Heart right ventricle (tissue), 16 donors: ENCODE measurements at places on chromosomes 11 and 22. TPM values are rescaled to one million over a fixed set of nuclear protein-coding genes. Genes with fewer than 3 reads are reported as not detected.

DNA sequence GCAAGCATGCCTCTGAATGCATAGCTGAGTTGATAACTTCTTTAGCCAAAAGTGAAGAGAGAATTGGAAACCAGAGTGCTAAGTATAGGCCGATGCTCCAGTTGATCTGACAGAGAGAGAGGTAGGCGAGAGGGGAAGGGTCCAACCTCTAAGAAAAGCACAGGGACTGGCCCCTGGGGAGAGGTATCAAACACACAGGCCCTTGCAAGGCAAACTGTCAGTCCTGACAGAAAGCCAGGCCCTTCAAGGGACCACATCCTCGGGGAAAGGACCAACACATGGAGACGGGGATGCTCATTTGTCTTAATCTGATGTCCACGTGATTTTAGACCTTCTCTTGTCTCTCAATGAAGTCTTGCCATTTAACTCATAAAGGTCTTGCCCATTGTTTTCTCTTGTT is 43.9 kb upstream of the SPATA19 start:
- no peak for DNase-seq

- DNase-seq = peak; percentile 34
Observed at GRCh38 chr22:41799486-41800347, 762 bp upstream of the CCDC134 start.

DNA sequence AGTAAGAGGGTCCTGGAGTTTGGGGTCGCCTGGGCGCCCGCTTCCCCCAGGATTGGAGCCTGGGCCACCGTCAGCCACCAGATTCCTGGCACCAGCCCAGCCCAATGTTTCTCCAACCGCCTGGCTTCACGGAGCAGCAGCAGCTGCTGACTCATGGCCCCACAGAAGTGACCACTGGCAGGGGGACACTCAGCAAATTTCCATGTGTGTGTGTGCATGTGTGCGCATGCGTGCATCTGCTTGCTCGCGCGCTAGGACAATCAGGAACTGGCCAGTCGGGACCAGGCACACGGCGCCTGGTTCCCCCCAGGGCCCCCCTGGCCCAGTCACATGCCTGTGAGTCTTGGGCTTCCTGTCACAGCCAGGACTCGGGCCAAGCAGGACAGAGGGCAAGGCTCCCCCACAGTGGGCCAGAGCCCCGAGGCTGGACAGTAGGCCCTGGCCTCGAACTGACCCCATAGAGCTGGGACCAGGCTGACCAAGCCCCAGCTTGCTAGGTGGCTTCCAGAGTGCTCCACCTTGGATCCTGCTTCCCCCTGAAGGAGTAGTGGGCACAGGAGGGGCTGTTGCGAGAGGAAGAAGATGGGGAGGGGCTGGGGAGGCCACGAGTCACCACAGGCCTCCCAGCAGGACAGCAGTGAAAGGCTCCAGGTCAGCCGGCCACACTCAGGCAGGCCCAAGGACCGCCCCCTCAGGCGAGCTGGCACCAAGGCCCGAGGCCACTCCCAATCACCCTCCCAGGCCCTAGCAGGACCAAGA is 3.2 kb downstream of the CTSD start:
- peak; percentile 89 for DNase-seq

- no peak for DNase-seq
Observed at GRCh38 chr11:118696673-118697226, 17.3 kb upstream of the TREH start.

GRCh38 chr11:90468923-90469322 is 246.1 kb upstream of the CHORDC1 start:
- no peak for DNase-seq

DNA sequence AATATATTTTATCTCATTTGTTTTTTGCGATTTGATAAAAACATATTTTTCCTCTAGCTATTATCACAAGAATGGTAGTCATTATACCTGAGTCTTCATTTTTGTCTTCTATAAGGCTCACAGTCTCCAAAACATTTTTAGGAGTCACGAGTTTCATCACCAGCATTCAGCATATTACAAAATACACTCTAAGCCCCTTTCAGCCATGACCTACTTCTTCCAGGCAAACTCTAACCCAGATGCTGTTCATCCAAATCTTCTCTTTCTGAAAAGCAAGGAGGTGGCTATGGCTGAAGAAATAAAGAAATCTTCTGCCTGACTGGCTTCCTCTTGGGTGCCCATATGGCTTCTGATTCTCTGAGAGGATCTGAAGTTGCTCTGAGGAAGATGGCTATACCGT is 35.7 kb upstream of the USP47 start:
- DNase-seq = no peak

- DNase-seq = peak; percentile 37
Observed at GRCh38 chr22:26671317-26672059, 14.1 kb downstream of the MIAT start.

DNA sequence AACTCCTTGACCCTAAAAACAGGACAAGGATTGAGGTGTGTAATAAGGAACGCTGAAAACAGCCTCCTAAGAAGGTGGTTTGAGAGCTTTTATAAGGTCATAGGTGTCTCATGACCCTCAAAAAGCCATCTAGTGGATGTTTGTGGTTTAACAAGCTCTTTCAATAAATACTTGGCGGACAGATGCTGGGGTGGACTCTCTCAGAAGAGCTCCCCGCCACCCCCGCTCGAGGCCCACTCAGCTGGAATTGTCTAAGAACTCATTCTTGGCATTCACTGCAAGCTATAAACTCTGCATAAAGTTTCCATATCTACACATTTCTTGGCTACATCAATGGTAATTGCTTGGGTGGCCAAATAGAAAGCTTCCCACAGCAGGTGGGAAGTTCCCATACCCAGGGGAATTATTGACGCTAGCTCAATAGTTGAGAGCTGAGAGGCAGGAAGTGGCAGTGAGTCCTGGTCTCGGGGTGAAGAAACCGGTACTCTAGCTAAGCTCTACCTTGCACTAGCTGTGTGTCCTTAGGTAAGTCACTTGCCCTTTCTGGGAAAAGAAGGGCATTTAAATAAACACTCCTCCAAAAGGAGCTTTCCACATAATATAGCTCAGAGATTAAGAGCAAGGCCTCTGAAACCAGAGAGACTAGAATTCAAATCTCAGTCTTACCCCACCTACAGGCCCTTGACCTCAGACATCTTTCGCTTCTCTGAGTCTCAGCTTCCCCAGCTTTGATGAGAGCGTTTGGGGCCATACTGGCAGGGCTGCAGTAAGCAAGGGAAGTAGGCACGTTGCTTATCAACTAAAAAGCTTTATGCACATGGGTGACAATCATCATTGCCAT is 6.4 kb downstream of the MS4A15 start:
- no peak for DNase-seq

GRCh38 chr11:126317756-126318573 is 14.1 kb downstream of the DCPS start:
- DNase-seq = peak; percentile 74

DNA sequence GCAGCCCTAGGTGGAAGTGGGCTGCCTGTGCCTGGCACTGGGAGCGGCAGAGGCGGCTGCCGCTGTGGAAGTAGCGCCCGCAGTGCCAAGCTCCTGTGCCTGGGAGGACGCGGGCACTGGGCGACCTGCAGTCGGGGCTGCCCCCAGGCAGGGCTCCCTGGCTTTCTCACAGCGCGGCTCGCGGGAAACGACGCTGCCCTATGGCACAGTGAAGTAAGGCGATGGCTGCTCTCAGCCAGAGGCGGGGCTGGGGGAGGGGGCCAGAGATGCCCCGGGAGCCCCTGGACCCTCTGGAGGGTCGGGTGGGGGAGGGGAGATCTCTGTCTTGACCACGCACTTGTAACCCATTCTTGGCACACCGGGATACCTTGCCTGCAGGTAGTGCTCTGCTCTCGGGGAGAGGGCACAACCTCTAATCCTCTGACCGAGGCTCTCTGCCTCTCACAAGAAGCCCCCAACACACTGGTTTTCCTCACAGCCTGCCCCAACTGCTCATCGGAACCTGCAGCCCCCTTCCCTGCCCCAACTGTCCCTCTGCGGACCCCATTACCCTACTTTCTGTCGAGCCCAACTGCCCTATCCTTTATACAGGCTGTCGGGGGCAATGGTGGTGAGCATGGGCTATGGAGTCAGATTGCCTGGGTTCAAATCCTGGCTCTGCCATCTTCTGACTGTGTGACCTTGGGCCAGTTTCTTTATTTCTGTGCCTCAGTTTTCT is 32.2 kb upstream of the TRIM29 start:
- DNase-seq = no peak

- DNase-seq = no peak
Observed at GRCh38 chr22:29748248-29748893, 18.4 kb downstream of the ZMAT5 start.

DNA sequence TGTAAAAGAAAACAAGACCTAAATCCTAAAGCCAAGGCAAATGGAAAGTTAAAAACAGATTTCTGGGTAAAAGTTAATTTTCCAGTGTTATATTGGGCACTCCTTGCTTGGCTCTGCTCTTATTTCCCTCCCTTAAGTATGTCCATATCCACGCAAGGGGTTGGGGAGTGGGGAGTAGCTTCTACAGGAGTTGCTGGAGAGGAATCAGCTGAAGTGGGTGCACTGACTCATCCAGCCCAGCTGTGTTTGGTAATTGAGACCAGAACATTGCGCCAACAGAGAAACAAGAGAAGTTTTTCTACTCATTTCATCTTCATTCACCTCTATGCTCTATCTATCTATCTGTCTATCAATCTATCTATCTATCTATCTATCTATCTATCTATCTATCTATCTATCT is 298.4 kb upstream of the PDGFD start:
- DNase-seq = no peak

DNA sequence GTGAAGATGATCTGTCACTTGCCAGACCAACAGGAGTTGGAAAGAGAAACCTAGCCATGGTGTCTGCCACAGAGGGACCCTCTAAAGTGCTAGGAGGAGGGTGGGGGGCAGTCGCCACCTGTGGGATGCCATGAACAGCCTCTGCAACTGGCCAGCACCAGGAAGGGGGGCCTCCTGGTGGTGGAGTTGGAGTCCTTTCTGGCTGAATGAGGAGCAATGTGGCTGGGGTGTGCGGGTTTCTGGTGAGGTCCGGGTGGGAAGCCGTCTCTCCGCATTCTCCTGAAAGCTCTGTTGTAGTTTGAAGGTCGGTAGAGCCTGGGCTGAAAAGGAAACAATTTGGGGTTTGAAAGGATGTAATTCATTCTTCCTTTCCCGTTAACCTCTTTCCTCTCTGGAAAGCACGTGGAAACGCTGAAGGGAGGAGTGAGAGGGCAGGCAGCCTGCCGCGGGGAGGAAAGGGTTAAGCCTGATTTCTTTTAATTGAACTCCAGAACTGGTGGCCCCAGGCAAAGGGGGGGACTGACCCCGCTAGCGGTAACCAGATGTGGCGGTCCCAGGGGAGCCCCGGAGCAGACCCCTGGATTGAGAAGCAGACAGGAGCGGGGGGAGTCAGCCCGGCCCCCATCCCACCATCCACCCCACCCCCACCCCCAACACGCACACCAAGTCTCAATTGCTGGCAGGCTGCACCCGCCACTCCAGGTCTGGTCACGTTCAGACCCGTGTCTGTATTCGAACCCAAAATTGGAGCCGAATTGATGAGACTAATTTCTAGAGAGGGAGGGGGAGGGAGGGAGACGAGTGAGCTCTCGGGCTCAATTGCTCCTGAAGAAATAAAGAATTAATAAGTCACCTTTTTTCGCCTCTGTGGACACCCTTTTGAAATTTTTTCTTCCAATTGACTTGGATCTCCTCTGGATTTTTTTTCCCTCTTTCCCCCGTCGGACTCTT is 1.8 kb upstream of the FLI1 start:
- DNase-seq = peak; percentile 17

DNA sequence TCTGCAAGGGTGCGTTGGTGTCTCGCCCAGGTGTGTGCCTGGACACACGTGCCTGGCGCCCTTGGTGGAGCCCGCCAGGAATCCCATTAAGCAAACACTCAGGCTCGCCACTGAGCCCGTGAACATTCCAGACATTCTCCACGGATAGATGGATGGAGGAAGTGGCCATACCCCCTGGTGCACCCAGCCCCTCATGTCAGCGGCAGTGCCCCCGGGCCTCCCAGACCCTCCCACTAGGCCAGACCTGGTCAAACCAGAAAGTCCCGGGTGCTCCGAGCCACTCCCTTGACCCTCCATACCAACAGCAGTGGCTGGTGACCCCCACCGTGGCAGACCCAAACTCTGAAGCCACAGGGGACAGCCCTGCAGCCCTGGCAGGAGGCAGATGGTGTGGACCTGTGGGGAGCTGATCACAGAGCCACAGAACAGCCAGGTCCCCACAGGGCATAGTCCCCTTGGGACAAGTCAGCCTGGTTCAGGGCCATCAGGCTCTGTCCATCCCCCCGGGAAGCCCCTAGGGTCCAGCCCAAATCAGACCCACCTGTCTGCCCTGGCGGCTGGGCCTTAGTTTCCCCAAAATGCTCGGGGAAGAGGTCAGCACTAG is 1.9 kb downstream of the EPS8L2 start:
- DNase-seq = no peak

DNA sequence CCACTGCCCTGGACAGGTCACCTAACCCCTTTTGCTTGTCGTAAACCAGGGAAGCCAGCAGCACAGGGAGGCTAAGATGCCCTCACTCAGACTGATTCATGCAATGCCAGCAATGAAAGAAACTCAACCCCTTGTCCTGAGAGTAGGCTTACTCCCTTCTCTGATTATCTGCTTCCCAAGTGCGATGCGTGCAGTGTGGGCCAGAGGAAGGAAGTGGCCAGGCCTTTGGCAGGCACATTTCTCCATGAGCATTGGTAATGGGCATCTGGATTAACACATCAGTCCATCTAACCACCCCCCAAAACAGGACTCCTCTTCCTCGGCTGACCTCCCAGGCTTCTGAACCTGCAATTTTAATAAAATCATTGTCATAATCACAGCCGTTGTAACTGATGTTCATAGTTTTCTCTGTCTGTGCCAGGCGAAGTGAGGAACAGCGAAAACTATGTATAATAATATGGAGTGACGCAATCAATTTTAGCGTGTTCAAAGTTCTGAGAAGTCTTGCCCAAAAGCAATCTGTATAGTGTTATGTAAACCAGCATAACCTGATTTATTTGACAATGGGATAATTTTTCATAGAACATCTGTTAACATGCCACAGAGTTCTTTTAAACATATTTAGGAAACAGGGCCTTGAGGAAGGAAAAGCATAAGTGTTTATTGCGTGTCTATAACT is 33.9 kb downstream of the TST start:
- DNase-seq = no peak

- no peak for DNase-seq
Observed at GRCh38 chr11:130217133-130218031, 57.8 kb downstream of the ST14 start.

GRCh38 chr11:64760759-64761420 is 1.1 kb upstream of the PYGM start:
- no peak for DNase-seq

OR5B21 gene
- not detected for total RNA-seq

FAM227A gene
- total RNA-seq = 0.97 TPM

PNPLA3 gene
- 0.31 TPM for total RNA-seq

MTFP1 gene
- 31.0 TPM for total RNA-seq

SMIM38 gene
- total RNA-seq = 0.56 TPM

VPREB1 gene
- not detected for total RNA-seq
